Sciatic nerve (tissue), 2 donors: ENCODE measurements at places on chromosomes 1 and 21. TPM values are rescaled to one million over a fixed set of nuclear protein-coding genes. Genes with fewer than 3 reads are reported as not detected.

- no peak for DNase-seq
Measured at GRCh38 chr1:67731322-67731721, 46.3 kb downstream of the GADD45A start.

DNA sequence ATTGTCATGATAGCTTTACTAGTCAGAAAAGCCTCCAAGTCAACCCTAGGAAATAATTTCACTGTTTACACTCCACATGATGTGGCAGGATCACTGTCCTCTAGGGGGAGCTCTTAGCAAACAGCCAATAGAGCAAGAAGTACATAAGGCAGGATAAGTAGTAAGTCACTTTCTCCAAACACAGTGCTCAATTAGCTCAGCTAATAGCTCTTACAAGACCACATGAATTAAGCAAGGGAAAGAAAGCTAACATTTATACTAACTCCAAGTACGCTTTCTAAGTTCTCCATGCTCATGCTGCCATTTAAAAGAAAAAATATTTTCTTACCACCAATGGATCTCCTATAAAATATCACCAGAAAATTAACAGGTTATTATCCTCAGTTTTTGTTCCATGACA is 66.9 kb upstream of the LRIF1 start:
- no peak for DNase-seq

DNA sequence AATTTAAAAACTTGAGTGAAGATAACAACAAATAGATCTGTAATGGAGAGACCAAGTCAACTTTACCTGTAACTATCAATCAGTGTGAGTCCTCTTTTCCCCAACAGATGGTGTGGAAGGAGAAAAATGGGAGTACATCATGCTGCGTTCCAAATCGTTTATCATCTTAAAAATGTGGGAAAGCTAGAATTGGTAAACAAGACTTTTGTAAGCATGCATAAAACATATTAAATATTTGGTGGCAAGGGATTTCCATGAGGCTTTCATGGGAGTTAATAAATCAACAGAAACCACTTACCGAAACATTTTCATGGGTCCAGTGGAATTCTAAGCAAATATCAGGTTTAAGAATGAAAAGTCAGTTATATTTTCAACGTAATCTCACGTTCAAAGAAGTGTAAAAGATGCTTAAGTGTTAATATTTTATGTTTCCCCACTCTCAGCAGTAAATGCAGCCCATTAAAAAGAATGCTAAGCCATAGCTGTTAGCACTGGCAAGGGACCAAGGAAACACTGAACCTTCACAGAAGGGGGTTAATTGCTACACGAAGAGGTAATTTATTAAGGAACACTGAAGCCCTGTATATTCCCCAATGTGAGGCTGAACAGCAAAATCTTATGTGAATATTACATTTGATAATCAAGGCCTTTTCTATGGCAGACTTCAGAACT is 117.0 kb downstream of the ZC3H11B start:
- DNase-seq = no peak

GRCh38 chr1:205162301-205162700 is 40.5 kb upstream of the RBBP5 start:
- no peak for DNase-seq

GRCh38 chr1:204465546-204466415 is 28.8 kb downstream of the PIK3C2B start:
- no peak for DNase-seq

DNA sequence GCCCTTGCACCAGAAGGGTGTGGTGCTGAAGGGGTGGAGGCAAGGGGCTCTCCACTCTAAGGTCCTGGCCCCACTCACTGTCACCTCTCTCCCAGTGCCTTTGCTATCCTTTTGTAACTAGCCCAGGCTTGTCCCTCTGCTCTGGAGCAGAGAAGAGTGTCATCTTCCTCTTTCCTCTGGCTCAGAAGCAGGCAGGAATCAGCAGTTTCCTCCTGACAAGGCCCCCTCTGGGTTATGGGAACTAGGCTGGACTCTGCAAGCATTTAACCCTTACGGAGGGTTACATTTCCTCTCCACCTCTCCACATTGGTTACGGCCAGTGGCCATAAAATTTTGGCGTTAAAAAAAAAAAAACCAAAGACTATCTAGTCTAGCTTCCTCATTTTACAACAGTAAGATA is 30.4 kb downstream of the PLXNA2 start:
- DNase-seq = no peak

GRCh38 chr1:1058088-1058905 is 15.8 kb downstream of the RNF223 start:
- no peak for DNase-seq

DNA sequence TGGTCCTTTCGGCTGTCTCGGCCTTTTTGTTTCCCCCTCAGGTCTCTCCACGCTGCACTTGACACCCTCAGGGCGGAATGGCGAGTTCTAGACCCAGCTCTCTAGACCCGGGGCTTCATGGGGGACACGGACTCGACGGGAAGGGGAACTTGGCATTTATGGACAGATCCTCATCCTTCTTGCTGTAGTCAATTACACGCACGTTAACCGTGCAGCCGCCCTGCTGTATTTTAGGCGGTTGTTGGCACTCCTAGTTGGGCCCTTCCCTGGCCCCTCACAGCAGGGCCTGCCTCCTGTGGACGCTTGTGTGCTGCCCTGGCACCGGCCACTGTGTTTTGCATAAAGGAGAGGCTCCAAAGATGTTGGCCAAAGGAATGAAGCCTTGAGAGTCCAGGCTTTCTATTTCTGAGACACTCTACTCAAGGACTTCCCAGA is 558 bp upstream of the BTG3 start:
- DNase-seq = peak; percentile 66

DNA sequence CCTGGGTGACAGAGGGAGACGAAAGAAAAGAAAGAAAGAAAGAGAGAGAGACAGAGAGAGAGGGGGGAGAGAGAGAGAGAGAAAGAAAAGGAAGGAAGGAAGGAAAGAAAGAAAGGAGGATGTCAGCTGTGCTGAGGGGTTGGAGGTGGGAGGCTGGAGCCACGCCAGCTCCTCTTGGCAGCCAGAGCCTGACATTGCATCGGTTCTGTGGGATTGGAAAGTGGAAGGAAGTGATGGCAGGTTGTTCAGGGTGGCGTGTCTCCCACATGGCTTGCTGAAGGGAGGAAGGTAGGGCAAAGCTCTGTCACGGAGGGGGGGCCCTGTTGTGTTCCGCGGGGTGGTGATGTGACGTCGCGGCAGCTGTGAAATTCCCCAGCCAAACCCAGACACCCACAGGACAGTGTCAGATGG is 30.7 kb downstream of the EIF2D start:
- DNase-seq = no peak

DNA sequence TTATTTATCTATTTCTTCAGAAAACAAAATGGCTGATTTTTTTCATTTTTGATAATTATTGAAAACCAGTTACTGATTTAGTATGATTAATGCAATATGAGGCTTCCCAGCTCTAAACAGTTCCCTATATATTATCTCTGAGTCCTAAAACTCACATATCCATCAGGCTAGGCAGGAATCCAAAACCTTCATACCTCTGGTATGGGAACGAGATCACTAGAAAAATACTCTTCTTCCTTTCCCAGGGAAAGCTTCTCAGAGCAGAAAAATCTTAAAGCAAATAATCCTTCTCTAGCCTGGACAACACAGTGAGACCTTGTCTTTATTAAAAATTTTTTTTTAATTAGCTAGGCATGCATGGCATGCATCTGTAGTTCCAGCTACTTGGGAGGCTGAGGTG is 42.5 kb downstream of the KDM5B start:
- DNase-seq = no peak

- DNase-seq = no peak
Measured at GRCh38 chr1:185663771-185664296, 70.4 kb upstream of the HMCN1 start.

GRCh38 chr21:27769763-27770162 is 802.9 kb upstream of the ADAMTS5 start:
- DNase-seq = no peak

DNA sequence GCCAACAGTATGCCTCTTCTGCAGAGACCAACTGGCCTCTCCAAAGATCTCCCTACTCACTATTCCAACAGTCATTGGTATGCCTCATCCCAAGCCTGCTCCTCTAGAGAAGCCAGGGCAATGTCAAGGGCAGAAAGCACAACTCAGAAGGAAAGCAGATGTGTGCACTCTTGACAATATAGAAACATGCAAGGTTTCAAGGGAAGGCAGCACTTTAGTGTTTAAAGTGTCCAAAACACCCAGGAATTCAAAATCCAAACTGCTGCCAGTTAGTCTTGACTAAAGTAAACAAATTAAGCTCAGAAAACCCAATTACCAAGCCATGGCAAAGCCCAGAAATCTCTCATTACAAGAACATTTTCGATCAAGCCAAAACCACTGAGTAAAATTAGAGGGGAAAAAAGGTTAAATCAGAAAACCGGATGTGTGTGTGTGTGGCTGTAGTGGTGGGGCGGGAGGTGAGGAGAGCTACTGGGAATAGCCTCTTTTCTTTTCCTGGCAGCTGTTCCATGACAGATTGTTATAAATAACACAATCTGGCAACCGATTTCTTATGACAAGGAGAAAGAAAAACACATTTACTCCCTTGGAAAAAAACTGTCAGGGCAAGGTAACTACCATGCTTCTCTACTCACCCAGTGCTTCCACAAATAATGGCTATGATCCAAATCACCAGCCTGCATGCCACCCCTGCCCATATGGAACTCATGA is 39.2 kb downstream of the EIF2B3 start:
- no peak for DNase-seq

- no peak for DNase-seq
Measured at GRCh38 chr1:209809611-209810010, 3.7 kb upstream of the IRF6 start.

LYPD8 gene
- total RNA-seq = not detected

TRIM45 gene
- 9.0 TPM for total RNA-seq

ANKRD65 gene
- 11.2 TPM for total RNA-seq

POU2F1 gene
- total RNA-seq = 33.1 TPM
